ENCODE measurements at places on chromosomes 16 and 17.

DNA sequence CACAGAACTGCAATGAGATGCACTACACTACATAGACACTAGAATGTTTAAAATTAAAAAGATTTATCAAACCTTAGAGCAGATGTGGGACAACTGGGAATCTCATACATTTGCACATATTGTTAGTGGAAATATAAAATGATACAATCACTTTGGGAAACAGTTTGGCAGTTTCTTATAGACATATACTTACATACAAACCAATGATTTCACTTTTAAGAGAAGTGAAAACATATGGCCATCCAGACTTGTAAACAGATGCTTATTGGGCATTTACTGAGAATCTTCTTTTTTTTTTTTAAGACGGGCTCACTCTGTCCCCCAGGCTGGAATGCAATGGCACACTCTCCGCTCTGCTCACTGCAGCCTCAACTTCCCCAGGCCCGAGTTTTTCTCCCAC, 50.1 kb downstream of the AXIN2 start:
- DNase-seq = no peak

DNA sequence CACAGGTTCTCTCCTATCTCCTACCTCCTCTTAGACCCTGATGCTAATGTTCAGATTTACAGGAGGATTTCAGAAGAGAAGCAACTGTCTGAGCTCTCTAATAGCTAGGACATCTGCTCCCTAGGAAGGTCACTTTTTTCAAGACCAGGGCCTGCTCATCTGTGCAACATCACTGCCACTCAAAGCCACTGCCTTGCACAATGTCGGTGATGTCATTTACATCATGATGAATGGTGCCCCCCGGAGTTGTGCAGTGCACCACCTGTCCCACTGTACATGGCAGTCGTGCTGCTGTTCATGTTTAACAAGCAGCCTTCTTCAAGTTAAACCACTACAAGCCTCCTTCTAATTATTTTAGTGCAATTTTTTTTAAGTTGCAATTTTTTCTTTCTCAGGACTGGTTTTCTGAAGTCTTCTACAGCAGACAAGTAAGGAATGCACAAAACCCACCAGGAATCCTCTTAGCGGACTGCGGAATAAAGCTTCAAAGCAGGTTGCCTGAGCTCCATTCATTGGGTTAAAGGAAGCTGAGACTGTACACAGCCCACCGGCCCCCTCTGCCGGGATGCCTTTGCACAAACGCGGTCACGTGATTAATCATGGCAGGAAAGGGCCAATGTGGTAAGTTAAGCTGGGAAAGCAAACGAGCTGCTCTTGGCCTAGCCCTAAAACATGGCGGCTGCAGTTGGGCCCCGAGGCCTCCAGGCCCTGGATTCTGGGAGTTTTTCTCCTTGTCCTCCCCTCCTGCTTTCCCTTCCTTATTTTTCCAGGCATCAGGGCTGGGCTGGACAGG, 74.1 kb downstream of the MYH11 start:
- DNase-seq = no peak

GRCh38 chr17:70563281-70563820, 394.0 kb downstream of the KCNJ2 start:
- DNase-seq = no peak

DNA sequence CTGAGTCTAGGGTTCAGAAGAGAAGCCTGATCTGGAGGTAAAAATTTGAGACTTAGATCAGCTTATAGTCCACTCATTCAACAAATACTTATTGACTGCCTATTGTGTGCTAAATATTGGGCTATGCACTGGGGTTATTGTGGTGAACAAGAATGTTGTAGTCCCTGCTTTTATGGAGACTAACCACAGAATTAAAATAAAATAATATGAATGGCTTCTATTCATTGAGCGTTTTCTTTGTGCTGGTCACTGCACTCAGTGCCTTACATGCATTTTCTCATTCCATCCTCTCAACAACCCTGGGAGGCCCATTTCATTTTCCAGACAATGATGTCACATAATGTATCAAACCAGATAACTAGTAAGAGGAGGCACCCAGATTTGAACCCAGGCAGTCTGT, 4.8 kb downstream of the NEK8 start:
- no peak for DNase-seq

DNA sequence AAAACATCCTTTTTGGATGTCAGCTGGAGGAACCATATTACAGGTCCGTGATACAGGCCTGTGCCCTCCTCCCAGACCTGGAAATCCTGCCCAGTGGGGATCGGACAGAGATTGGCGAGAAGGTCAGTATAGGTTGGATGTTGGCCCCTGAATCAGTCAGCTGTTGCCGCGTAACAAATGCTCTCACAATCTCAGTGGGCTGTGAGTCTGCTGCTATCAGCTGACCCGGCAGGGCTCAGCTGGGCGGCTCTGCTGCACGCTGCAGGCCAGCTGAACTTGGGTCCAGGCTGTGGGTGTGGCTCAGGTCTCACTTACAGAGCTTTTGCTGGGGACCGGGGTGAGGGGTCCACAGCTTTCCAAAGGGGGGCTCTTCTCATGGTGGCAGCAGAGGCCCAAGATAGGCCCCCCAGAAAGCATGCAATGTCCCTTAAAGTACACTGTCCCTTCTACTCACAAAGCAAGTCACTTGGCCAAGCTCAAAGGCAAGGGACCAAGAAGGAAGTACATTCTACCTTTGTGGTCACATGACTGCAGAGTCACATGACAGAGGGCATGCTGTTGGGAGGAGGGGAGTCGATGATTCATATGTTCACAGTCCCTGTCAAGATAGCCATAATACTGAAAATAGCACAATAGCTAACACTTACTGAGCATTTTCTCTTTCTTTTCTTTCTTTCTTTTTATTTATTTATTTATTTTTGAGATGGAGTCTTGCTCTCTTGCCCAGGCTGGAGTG, 134.2 kb downstream of the ABCC1 start:
- no peak for DNase-seq

GRCh38 chr17:45234641-45235415, 13.1 kb downstream of the FMNL1 start:
- peak; percentile 68 for DNase-seq

DNA sequence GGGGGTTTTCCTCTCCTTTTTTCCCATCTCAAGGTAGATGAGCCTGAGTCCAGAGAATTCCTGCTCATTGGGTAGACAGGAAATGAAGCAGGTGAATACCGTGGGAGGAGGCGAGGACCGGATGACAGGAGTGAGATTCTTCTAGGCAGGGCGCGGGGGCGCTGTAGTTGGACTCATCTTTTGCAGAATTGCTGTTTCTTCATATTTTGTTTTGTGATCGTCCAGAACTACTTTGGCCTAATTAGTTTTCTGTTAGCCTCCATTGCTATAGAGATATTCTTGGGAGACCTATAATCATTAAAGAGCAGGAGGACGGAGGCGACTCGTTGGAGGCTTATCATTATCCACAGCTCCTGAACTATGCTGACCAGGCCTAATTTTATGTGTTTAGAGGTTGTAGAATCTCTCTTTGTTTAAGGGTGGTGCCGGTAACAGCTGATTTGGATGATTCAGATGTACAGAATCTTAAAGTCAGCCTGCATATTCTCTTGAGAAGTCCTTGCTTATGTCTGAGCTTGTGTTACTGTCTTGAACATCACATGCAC, 650 bp downstream of the ATP6V0A1 start:
- DNase-seq = peak; percentile 20

- no peak for DNase-seq
Measured at GRCh38 chr17:27946513-27946912, 53.3 kb upstream of the LYRM9 start.

DNA sequence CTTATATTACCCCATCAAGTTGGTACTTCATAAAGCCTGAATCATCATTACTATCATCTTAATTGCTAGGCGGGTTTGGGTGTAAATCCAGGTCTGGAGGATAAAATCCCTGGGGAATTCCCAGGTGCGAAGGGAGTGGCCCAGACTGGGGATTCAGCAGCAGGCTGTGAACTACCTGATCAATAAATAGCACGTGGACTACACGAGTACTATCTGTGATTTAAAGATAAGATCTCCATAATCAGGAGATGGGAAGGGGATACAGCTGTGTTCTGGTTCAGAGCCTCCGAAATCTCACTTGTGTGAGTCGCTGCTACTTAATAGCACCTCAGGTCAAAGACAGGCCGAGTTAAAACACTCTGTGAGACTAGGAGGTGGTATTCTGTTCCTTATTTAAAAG, 512.6 kb upstream of the ZFHX3 start:
- DNase-seq = no peak

DNA sequence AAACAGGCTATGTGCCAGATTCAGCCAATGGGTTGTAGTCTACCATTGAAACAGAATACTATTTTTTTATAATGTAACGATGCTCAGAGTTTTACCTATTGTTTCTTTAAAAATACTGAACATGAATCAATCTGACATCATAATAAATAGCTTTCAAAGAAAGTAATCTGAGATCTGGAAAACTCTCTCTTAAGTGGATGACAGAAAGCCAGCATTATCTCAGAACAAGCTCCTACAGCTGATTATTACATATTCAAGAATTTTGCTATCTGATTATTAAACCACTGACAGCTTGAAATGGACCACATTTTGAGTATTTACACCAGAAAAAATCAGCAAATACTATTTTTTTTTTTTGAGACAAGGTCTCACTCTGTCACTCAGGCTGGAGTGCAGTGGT, 484.2 kb upstream of the SOX9 start:
- DNase-seq = no peak

- DNase-seq = peak; percentile 9
Measured at GRCh38 chr17:32575852-32576251, 89.1 kb downstream of the CDK5R1 start.

GRCh38 chr17:77516902-77517301, 376.1 kb downstream of the SEC14L1 start:
- DNase-seq = no peak

DNA sequence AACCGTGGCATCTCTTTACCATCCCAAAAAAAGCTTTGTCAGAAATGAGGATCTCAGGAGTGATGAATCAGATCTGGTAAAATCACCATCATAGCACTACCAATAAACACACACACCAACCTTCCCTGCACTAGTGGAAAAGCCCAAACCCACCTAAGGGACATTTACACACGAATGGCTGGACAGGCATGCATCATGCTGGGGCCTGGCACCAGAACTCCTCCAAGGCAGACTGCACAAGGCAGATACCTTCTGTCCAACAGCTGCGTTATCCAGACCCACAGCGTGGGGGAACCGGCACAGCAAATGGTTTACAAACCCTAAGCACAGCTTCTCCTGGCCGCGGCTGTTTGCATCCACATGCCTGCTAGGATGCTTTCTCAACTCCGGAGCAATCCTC, 2.8 kb downstream of the ASIC2 start:
- no peak for DNase-seq

- DNase-seq = peak; percentile 62
Measured at GRCh38 chr16:86604436-86605193, 26.3 kb downstream of the FOXL1 start.

DNA sequence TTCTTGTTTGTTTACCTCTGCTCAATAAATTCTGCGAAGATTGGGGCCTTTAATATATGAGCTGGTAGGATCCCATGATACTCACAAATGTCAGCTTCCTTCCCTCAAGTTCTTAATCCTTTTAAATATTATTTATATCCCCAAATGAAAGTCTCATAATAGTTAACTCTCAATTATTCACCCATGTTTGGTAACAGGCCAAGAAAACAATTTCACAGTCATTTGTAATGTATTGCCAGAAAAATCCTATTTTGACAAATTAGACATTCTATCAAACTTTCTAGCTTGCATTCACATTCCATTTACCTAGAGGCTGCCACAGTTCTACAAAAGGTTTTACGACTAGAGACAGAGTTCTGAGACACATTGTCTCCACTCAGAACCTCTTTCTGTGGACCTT, 441.2 kb downstream of the UTP18 start:
- DNase-seq = no peak

- no peak for DNase-seq
Measured at GRCh38 chr17:60060474-60060873, 18.2 kb downstream of the HEATR6 start.

GRCh38 chr17:33125552-33125950, 133.9 kb downstream of the SPACA3 start:
- DNase-seq = no peak

DNA sequence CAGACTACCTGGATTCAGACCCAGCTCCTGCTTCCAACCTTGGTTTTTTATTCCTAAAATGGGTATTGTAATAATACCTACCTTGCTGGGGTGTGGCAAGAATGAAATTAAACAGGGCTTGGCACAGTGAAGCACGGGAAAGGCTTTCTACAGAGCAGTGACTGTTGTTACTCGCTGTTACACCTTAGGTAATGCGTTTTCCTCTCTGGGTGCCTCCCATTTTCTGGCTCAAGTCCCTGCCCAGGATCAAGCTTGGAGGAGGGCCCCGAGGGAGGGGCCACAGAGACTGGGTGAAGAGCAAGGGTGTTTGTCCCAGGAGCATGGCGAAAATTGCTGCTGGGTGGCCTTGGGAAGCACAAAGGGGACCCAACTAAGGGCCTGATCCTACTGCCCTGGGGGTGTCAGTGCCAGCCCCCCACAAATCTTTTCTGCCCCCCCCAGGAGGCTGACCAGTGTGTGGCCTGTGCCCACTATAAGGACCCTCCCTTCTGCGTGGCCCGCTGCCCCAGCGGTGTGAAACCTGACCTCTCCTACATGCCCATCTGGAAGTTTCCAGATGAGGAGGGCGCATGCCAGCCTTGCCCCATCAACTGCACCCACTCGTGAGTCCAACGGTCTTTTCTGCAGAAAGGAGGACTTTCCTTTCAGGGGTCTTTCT, 13.3 kb downstream of the MIEN1 start:
- no peak for DNase-seq

DNA sequence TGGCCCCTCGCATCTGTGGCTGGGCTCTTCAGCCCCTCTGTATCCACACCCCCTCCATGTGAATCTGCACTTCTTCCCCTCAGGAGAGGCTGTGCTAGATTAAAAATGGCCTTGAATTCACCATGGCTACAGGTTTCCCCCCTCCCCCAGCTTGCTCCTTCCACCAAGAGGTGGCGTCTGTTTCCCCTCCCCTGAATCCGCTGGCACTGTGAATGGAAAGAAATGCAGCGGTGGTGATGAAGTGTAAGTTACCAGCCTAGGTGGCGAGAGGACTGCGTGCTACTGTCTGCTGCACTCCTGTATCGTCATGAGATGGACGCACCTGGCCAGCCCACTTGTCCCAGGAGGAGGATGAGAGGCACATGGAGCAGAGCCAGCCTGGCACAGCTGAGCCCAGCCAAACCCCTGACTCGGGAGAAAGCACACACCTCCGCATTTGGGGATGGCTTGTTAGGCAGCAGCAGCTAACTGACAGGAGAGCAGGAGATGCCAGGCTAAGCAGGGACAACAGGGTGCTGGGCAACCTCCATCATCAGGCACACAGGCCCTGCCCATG, 26.2 kb downstream of the TNFRSF13B start:
- DNase-seq = no peak

DNA sequence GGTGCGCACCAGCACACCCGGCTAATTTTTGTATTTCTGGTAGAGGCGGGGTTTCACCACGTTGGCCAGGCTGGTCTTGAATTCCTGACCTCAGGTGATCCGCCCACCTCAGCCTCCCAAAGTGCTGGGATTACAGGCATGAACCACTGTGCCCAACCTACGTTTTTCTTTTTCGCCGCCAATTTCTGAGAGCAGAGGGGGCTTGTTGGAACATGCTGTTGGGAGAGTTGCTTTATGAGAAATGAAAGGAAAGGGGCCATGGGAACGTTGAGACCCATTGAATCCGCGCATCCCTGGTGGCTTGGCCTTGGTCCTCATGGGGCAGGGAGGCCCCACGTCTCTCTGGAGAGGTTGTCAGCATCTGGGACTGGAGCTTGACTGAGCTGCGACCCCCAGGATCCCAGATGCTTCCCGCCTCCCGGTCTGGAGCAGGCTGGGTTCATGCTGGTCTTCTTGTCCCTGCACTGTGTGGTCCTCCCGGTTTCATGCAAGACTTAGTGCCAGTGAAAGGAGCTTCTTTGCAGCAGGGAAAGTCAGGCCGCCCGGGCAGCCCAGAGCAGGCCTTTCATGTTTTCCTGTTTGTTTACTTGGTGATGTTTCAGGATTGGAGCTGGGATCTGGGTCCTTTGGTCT, 22.8 kb downstream of the CRISPLD2 start:
- DNase-seq = no peak
